ENCODE measurements at places on chromosomes 5 and 9.
A peak's percentile ranks its signal among the peaks of the same experiment; 100 is the strongest.

- DNase-seq = peak; percentile 85
These were observed at the start of gene RALGDS for GRCh38 chr9:133121198-133121914. RALGDS (minus strand) TSS chr9:133121240; CDS start chr9:133121154, 86 bp downstream.

DNA sequence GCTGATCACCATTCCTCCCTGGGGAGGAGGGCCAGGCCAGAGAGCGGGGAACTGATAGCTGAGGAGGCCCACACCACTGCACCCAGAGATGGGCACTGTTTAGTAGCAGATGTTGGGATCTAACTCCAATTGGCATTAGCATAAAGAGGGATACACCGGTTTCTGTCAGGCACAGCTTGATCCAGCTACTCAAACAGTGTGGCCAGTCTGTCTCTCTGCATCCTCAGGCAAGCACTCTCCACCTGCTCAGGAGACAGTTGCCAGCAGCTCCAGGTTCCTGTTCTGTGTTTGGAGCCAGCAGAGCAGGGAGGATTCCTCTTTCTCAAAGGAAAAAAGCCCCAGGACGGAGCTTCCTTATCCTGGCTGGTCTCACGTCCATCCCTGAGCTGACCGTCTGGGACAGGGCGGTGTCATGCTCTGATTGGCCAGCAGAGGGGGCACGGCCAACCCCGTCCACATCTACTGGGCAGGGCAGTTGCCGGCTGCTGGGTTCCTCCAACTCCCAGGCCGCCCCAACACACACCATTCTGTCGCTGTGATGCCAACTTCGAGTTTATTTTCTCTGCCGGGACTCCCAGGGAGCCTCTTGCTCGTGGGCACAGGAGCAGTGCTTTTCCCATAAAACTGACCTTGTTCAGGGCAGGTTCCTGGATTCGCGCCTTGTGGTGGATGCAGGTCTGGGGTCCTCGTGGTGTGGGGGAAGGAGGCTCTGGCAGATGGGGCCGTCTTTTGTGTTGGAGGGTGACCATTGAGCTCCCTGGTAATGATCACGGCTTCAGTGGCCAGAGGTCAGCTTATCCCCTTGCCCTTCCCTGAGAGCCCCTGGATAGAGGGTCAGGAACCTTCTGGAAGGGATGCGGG lies 47.9 kb downstream of the COL5A1 start:
- no peak for DNase-seq

- DNase-seq = no peak
These were observed 146.6 kb downstream of the MAN2A1 start for GRCh38 chr5:109836280-109836679.

DNA sequence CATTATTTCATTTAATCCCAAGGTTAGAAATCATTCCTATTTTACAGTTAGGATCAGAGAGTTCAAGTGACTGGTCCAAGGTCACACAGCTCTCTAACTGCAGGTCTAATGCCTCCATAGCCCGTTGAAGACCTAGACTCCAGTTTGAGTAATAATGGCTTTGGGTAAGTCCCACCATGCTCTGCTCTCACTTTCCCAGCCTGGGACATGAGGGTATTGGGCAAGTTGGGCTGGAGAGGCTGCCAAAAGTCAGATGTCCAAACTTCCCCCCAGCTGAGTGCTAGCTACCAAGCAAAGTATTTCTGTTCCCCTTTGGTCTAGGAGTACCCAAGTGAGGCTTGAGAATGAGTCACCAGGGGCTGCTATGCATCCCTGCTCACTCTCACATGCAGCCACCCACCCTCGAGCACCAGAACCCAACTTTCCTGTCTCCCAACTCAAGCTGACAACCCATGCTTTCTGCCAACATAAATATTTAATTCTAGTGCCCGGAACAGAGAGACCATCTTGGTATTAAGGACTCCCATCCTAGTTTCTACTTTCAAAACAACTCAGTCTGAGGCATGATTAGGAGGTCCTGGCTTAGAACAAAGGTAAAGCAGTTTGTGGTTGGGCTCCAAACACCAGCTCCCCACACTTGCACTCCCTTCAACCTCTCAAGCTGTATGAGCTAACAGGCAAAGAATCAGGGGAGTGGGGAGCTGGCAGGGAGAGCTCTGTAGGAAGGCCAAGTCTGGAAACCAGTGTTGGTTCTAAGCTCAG lies 236.5 kb upstream of the TRIM32 start:
- DNase-seq = no peak

DNA sequence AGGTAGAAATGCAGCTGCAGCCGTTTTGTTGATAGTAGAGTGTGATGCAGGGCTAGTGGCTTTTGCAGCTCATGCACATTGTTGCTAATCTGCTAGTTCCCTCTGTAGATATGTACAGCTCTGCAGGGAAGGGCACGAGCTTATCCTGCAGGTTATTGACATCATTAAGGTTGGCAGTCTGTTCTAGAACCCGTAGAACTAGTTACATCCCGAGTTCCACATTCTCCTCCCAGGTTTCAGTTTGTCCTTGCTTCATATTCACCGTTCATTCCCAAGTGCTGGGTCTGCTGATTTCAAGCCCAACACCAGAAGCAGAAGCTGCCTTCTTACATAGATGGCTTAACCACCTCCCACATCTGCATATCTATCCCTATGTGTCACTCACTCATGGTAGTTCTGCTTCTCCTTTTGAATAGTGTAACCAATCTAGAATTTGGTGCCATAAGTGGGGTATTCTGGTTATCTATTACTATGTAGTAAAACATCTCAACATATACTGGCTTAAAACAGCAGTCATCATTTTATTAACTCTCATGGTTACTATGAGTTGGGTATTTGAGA lies 38.1 kb downstream of the CRHBP start:
- no peak for DNase-seq

DNA sequence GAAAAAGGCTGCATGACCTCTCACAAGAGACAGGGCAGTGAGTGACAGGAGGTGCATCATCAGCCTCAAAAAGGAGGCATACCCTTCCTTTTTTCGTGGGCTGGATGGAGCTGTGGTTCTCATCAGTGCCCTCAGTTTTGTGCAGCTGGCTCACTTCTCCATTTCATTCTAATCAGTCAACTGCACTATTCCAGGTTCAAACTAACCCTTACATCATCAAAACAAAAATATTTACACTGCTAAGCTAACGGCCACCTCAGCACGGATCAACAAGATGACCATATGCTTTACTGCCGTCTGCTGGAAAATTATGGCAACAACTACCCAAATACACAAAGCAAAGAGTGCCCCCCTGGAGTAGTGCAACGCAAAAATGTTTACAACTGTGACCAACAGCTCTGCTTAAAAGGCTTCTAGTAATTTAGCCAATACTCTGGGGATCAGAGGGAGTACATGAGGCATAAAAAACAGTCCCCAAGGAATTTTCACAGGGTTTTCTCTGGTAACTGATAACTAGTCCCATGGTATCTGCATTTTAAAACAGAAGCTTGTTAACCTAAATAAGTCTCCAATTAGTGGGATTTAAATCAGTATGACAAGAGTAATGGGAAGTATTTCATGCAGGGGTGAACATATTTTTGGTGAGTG lies 10.8 kb downstream of the KCNV2 start:
- no peak for DNase-seq

- DNase-seq = no peak
These were observed 111.3 kb downstream of the SSBP2 start for GRCh38 chr5:81639556-81639955.

DNA sequence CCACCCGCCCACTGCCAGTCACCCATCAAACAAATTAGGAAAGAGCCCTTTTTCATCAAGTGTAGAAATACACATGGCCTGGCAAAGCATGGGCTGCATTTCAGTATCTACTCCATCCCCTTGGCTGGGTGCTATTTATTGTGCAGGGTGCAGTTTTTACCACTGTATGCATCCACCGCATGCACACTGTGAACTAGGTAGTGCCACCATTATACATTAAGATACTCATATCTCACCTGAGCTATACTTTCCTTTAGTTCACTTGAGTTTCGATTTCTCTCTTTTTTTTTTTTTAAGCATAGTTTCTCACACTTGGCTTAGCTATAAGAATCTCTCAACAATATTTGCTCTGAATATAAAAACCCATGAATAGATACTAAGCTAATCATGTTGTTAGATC lies 49.4 kb downstream of the JMY start:
- DNase-seq = no peak
